ENCODE measurements at places on chromosomes 12 and 14. TPM values are rescaled to one million over a fixed set of nuclear protein-coding genes. Genes with fewer than 3 reads are reported as not detected.

- H3K36me3 ChIP-seq, result no peaks in the 10 kb centered on the region
- no peaks in the 10 kb centered on the region for H3K27me3 ChIP-seq
- peak; percentile 11 for DNase-seq
- H3K27ac ChIP-seq, result no peak overlapping the region
- no peaks in the 10 kb centered on the region for H3K4me1 ChIP-seq
These were observed 1141.2 kb upstream of the TMEM132C start for GRCh38 chr12:127125607-127126259.

DNA sequence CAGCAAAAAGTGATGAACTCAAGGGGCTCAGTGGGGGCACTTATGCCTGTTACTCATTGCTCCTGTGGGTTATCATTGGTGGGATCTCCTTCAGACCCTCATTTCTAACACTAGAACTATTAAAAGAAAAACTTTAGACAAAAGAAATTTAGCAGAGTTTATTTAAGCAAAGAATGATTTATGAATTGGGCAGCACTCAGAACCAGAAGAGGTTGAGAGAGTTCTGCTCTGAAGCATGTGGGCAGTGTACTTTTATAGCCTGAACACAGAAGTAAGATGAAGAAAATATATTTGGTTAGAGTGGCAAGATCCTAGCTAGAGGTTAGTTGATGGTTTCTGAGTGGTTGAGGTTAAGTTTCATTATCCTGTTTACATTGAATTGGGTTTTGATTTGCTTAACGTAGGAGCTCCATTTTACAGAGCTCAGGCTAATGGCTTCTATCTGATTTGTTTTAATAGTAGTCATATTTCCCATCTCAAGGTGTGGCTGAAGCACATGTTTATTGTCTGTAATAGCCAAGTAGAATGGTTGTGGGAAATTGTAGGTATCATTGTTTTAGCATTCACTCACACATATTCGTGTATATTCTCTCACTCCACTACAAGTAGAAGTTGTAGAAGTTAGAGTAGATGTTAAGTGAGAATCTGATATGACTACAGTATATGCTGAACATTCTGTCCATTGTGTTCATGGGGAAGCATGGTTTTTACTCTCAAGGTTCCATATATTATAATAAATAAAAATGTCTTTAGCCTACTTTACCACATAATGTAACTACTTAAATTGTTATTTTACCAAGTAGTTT lies 27.6 kb downstream of the LEMD3 start:
- peaks cover 76% of the 10 kb centered on the region for H3K36me3 ChIP-seq
- DNase-seq, result no peak
- peaks cover 60% of the 10 kb centered on the region for H3K4me1 ChIP-seq
- H3K27me3 ChIP-seq, result no peaks in the 10 kb centered on the region
- H3K27ac ChIP-seq, result peak overlapping the region; percentile 51
- no peak overlapping the region for H3K4me3 ChIP-seq

GRCh38 chr14:22338917-22339715 lies 249.9 kb downstream of the DAD1 start:
- no peak overlapping the region for H3K4me3 ChIP-seq
- no peaks in the 10 kb centered on the region for H3K27me3 ChIP-seq
- no peaks in the 10 kb centered on the region for H3K4me1 ChIP-seq
- no peaks in the 10 kb centered on the region for H3K36me3 ChIP-seq

DNA sequence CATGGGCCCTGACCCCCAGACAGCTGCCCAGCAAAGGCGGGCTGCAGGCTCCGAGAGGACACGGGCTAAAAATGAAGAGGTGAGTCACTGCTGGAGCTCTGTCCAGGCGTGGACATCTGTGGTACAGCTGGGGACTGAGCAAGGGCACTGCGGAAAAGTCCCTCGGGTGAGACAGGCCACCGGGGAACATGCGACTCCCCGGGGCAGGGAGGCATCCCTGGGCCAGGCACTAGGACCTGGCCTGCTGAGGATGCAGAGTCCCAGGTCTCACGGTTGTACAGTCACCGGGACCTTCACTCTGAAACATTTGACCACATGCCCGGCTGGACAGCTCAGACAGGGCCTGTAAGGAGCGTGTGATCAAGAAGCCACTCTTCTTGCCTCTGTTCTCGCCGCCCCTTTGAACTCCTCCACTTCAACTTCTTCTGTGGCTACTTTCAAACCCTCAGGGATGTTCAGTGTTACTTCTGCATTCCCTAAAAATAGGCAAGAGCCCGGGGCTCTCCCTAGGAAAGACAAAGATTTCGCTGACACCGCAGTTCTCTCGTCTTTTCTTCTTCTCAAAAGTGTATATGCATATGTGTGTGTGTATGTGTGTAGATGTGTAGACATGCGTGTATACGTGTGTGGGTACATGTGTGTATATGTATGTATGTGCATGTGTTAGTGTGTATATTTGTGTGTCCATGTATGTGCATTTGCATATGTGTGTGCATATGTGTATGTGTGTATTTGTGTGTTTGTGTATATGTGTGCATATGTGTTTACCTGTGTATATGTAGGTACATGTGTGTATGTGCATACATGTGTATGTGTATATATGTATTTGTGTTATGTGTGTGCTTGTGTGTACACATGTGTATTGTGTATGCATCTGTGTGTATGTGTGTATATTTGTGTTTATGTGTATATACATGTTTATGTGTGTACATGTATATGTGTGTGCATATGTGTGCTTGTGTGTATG lies 5.0 kb upstream of the RFLNA start:
- H3K36me3 ChIP-seq, result no peaks in the 10 kb centered on the region
- H3K27me3 ChIP-seq, result peaks cover 16% of the 10 kb centered on the region
- no peak overlapping the region for H3K4me3 ChIP-seq
- no peaks in the 10 kb centered on the region for H3K4me1 ChIP-seq
- no peak overlapping the region for H3K27ac ChIP-seq
- DNase-seq, result no peak

DNA sequence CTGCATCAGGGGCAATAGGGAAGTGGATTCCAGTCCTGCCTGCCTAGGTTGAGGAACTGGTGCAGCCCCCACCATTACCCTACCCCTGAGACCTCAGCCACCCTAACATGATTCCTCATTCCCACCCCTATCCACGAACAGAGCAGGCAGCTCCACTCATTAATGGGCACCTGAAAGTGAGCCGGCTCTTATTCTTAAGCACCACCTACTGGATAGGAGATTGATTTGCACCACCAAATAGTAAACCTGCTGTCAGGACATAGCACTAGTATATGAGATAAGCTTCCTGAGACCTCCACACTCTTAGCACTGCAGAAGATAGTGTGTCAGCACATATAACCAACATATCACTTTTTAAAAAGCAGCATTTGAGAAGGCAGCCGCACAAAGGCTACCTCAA lies 573.2 kb downstream of the SOX5 start:
- H3K4me1 ChIP-seq, result no peaks in the 10 kb centered on the region
- DNase-seq, result no peak
- no peaks in the 10 kb centered on the region for H3K36me3 ChIP-seq
- H3K4me3 ChIP-seq, result no peak overlapping the region
- no peak overlapping the region for H3K27ac ChIP-seq

ZBTB1 gene
- total RNA-seq, result 71.1 TPM

LMO3 gene
- not detected for total RNA-seq

- peaks cover 11% of the 10 kb centered on the region for H3K27me3 ChIP-seq
- H3K36me3 ChIP-seq, result peaks cover 15% of the 10 kb centered on the region
- no peak overlapping the region for H3K4me3 ChIP-seq
- no peak overlapping the region for H3K27ac ChIP-seq
These were observed 41.8 kb upstream of the HIF1A start for GRCh38 chr14:61653507-61653906.

- peaks cover 7% of the 10 kb centered on the region for H3K4me1 ChIP-seq
- H3K36me3 ChIP-seq, result no peaks in the 10 kb centered on the region
- H3K27ac ChIP-seq, result no peak overlapping the region
- no peak for DNase-seq
- H3K4me3 ChIP-seq, result no peak overlapping the region
These were observed 13.9 kb downstream of the FBXL14 start for GRCh38 chr12:1580526-1580925.

GRCh38 chr12:43758247-43758727 lies 303 bp downstream of the PUS7L start:
- peak overlapping the region; percentile 99 for H3K4me3 ChIP-seq
- H3K27ac ChIP-seq, result peak overlapping the region; percentile 100
- peaks cover 54% of the 10 kb centered on the region for H3K36me3 ChIP-seq
- no peak for DNase-seq
- no peaks in the 10 kb centered on the region for H3K27me3 ChIP-seq

DNA sequence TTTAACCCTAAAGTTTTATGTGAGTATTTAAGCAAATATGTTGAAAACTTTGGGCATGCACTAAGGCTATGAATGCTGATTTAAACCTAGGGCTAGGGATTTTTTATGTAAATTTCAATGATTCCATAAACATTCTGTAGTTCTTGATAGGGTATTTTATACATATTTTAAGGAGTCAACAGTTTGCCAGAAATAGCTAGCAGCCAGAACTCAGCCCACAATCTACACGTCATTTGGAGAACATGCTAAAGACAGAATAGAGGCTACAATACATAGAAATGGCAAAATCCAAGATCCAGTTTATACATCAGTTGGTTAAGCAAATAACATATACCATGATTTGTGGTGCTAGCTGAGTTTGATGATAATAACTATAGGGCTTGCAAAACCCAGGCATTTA lies 184.7 kb downstream of the TMEM117 start:
- no peak overlapping the region for H3K4me3 ChIP-seq
- H3K27ac ChIP-seq, result no peak overlapping the region
- no peak for DNase-seq
- no peaks in the 10 kb centered on the region for H3K27me3 ChIP-seq
- no peaks in the 10 kb centered on the region for H3K36me3 ChIP-seq

GRCh38 chr12:132354211-132354981 lies 25.0 kb upstream of the GALNT9 start:
- H3K4me3 ChIP-seq, result no peak overlapping the region
- H3K4me1 ChIP-seq, result no peaks in the 10 kb centered on the region
- no peak for DNase-seq
- no peaks in the 10 kb centered on the region for H3K36me3 ChIP-seq
- H3K27me3 ChIP-seq, result no peaks in the 10 kb centered on the region

NANOG gene
- total RNA-seq, result not detected

GRCh38 chr12:122203301-122204166 lies at the start of gene B3GNT4:
Gene B3GNT4 (plus strand): TSS chr12:122203709. CDS start chr12:122204619, 910 bp downstream.
- peaks cover 13% of the 10 kb centered on the region for H3K4me1 ChIP-seq
- H3K36me3 ChIP-seq, result peaks cover 6% of the 10 kb centered on the region
- H3K4me3 ChIP-seq, result peak within 1 kb of the TSS; percentile 72
- peaks cover 31% of the 10 kb centered on the region for H3K27me3 ChIP-seq
- no peak within 1 kb of the TSS for H3K27ac ChIP-seq

GRCh38 chr12:121196902-121197301 lies 13.0 kb upstream of the P2RX4 start:
- H3K4me3 ChIP-seq, result no peak overlapping the region
- H3K36me3 ChIP-seq, result no peaks in the 10 kb centered on the region
- peaks cover 20% of the 10 kb centered on the region for H3K4me1 ChIP-seq
- H3K27me3 ChIP-seq, result no peaks in the 10 kb centered on the region
- H3K27ac ChIP-seq, result peak overlapping the region; percentile 78
- peak; percentile 22 for DNase-seq

DNA sequence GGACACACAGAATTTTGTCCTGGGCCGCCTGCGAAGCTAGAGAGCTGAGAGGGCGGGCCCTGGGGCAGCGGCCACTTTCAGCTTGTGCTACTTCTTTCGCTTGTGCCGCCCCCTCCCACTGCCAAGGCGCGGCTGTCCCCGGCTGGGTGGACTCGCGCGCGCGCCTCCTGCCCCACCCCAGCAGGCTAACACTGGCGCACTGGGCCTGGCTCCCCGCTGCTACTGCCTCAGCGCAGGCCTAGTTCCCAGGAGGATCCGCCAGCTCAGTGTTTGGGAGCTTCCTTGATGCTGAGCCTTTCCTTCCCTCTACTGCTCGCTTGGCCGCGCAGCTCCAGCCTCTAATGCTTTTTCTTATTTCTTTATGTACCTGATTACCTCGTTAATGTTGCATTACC lies 27.4 kb upstream of the METAP2 start:
- H3K27me3 ChIP-seq, result peaks cover 20% of the 10 kb centered on the region
- no peak overlapping the region for H3K27ac ChIP-seq

PHC1 gene
- 25.0 TPM for total RNA-seq

RABGGTA gene
- total RNA-seq, result 55.0 TPM

- H3K27me3 ChIP-seq, result no peaks in the 10 kb centered on the region
- H3K36me3 ChIP-seq, result no peaks in the 10 kb centered on the region
- peak overlapping the region; percentile 85 for H3K27ac ChIP-seq
- DNase-seq, result peak; percentile 11
These were observed 26.4 kb upstream of the RASSF3 start for GRCh38 chr12:64583771-64584421.

- H3K36me3 ChIP-seq, result no peaks in the 10 kb centered on the region
- H3K27me3 ChIP-seq, result no peaks in the 10 kb centered on the region
- H3K27ac ChIP-seq, result no peak overlapping the region
- no peaks in the 10 kb centered on the region for H3K4me1 ChIP-seq
These were observed 357.4 kb downstream of the C12orf50 start for GRCh38 chr12:87671757-87672156.

- no peaks in the 10 kb centered on the region for H3K36me3 ChIP-seq
- peaks cover 36% of the 10 kb centered on the region for H3K4me1 ChIP-seq
- peaks cover 44% of the 10 kb centered on the region for H3K27me3 ChIP-seq
- no peak overlapping the region for H3K4me3 ChIP-seq
- DNase-seq, result peak; percentile 25
These were observed 16.0 kb upstream of the OR6S1 start for GRCh38 chr14:20657216-20658211.

ALG10B gene
- total RNA-seq, result 13.7 TPM

DNA sequence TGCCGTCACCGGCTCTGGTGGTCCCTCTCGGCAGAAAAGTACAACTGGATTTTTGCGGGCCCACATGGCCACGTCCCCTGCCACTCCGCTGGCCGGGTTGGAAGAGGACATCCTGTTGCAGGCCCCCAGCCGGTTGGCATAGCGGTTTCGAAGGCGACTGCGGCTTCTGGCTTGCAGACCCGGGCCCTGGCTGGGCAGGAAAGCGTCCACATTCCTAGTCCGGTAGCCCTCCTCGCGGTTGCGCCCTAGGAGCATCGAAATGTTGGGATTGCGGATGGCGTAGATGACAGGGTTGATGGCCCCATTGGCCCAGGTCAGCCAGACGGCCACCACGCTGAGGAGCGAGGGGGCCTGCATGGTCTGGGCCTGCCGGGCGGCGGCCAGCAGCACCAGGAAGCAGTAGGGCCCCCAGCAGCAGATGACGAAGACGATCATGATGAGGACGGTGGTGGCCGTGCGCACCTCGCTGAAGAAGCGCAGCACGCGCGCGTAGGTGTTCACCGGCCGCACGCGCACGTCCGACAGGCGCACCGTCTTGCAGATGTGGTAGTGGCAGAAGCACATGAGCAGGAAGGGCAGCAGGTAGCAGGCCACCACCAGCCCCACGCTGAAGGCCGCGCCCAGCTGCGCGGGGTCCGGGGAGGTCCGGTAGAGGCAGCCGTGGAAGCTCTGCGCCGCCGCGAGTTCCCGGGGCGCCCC lies 1.2 kb downstream of the GPR135 start:
- H3K4me1 ChIP-seq, result peaks cover 12% of the 10 kb centered on the region
- peaks cover 4% of the 10 kb centered on the region for H3K27me3 ChIP-seq
- no peak for DNase-seq
- peak overlapping the region; percentile 76 for H3K4me3 ChIP-seq
- peak overlapping the region; percentile 34 for H3K27ac ChIP-seq
- peaks cover 7% of the 10 kb centered on the region for H3K36me3 ChIP-seq

- DNase-seq, result no peak
- H3K27ac ChIP-seq, result no peak overlapping the region
- H3K4me1 ChIP-seq, result no peaks in the 10 kb centered on the region
- no peak overlapping the region for H3K4me3 ChIP-seq
- H3K36me3 ChIP-seq, result no peaks in the 10 kb centered on the region
- H3K27me3 ChIP-seq, result no peaks in the 10 kb centered on the region
These were observed 71.0 kb downstream of the SLC25A47 start for GRCh38 chr14:100393906-100394732.

Measured in activated CD4-positive, alpha-beta T cell treated with anti-CD3 and anti-CD28 coated beads, Interleukin-2, amount 10 ng/mL, durations not matched to agents 7 days and 5 days (primary cell).